ENCODE measurements at places on chromosomes 6 and 20.

GRCh38 chr6:81086991-81087390 lies 665.5 kb downstream of the TENT5A start:
- DNase-seq: no peak

GRCh38 chr6:10315658-10316372 lies 99.1 kb downstream of the TFAP2A start:
- no peak for DNase-seq

- DNase-seq: no peak
Observed at GRCh38 chr20:10250902-10251301, 32.3 kb downstream of the SNAP25 start.

- no peak for DNase-seq
Observed at GRCh38 chr6:118586746-118587485, 38.8 kb downstream of the PLN start.

- DNase-seq: no peak
Observed at GRCh38 chr6:129866256-129866655, 5.1 kb upstream of the TMEM244 start.

- DNase-seq: no peak
Observed at GRCh38 chr6:166025149-166025898, 142.3 kb downstream of the TBXT start.

DNA sequence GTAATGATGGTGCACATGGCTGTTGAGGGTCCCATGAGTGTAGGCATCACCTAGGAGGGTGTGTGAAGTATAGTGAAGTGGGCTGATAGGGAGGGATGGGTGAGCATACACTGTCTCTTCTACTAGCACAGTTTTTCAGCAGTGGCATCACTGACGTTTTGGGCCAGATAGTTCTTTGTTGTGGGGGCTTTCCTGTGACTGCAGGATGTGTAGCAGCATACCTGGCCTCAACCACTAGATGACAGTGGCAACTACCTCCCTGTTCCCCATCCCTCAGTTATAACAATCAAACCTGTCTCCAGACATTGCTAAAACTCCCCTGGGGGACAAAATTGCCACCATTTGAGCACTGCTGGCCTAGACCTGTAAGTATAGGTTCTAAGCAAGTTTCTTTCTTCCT lies 239.0 kb downstream of the FOXC1 start:
- DNase-seq: no peak

- no peak for DNase-seq
Observed at GRCh38 chr6:38708496-38708895, 5.6 kb upstream of the GLO1 start.

Measured in aorta (tissue), 5 donors.